Effector CD8-positive, alpha-beta T cell (primary cell): ENCODE measurements at places on chromosomes 4 and X.
A peak's percentile ranks its signal among the peaks of the same experiment; 100 is the strongest.

DNA sequence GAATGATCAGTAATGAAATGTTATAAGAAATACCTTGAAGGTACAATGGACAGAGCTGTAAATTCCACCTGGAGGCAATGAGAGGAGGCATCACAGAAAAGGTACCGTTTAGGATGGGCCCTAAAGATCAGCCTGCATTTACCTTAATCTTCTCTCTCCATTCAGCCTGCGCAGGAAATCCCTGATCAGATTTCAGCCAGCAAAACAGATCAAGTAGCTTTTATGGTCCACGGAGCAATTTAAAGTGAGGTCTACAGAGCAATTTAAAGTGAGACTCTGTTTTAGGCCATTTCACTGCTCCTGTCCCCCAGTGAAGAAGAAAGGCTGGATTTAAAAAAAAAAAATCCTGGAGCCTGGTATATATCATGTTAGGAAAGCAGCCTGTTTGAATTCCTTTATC is 195.1 kb upstream of the VCX start:
- DNase-seq, result no peak

DNA sequence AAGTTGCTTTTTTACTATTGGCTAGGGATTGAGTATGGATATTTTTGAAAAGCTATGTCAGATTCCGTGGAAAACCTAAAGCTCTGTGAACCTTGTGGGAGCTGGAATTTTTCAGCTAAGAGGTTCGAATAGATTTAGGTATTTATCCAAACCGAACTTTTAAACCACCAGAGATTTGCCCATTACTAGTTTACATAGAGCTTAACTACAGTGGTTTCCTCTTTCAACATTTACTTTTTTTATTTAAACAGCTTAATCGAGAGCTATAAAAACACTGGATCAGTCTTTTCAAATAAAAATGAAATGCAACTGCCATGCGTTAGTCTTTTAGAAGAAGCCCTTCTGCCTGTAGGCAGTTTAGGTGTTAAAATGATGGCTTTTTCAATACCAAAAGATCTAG is 377.0 kb downstream of the RPA4 start:
- no peak for DNase-seq

DNA sequence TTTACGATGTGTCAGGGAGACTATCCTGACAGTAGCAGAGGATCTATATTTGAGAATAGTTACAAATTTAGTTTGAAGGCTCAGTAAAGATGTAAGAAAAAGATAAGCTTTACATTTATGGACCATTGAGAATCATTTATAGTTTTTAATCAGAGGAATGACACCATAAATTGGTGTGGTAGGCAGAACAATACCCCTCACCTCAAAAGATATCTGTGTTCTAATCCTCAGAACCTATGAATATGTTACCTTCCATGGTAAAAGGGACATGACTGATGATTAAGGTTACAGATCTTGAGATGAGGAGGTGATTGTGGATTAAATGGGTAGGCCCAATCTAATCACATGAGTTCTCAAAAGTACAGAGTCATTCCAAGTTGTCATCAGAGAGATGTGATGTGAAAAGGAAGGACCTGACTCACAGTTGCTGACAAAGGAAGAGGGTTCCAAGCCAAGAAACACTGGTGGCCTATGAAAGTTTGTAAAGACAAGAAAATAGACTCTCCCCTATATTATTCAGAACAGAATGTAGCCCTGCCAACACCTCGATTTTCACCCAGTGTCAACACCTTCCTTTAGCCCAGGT is 27.0 kb downstream of the EREG start:
- DNase-seq, result no peak

DNA sequence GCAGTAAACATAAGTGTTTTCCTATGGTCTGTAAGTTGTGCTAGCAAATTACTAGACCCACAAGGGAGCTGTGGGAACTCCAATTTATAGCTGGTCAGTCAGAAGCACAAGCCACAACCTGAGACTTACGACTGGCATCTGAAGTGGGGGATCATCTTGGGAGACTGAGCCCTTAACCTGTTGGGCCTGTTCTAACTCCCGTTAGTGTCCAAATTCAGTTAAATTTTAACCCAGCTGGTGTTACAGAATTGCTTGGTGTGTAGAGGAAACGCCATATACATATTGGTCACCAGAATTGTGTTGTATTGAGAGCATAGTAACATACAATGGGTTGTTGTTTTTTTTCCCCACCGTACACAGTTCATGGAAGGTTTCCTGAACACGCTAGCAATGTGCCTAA is 25.1 kb upstream of the NFXL1 start:
- DNase-seq, result no peak

GRCh38 chr4:110977554-110977953 is 354.7 kb upstream of the PITX2 start:
- DNase-seq, result no peak

- DNase-seq, result no peak
These were observed 1965.3 kb downstream of the ARAP2 start for GRCh38 chr4:34279011-34279410.

GRCh38 chrX:97159916-97160800 is 276.4 kb downstream of the RPA4 start:
- no peak for DNase-seq

DNA sequence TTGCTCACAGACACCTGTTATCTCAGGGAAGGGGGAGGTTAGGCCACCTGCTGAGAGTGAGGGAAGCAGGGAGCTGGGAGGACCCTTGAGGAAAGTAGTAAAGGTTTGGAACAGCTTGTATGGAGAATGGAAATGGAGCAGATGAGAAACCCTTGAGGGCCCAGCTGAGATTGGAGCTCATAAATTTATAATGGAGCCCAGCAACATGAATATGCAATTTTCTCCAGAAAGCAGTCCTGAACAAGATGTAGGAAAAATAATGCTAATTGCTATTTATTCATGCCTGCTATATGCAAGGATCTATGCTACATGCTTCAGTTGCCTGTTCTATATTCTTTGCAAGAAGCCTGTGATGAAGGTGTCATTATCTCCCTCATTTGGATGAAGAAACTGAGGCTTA is 67.5 kb upstream of the LEF1 start:
- DNase-seq, result no peak

GRCh38 chr4:88242144-88242543 is 42.2 kb downstream of the PPM1K start:
- DNase-seq, result no peak

DNA sequence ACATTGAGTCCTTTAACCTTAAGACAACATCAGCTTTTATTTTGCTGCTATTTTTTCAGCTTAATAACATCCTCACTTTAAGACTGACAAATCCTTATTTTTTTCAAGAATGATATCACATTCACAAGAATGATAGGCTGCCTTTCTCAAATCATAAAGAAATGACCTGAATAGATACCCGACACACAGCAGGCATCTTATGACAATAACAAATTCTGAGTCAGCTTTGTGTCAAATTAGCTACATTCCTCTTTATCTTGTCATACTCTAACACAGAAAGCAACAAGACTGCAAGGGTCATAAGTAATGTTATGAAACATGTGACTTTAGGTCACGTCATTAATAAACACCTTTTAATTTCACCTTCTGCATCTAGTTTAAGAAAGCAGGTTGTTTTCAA is 2387.6 kb downstream of the PCDH7 start:
- no peak for DNase-seq

GRCh38 chrX:154426916-154427770 is 1.3 kb upstream of the ATP6AP1 start:
- no peak for DNase-seq

GRCh38 chr4:123398853-123399626 is 2.4 kb downstream of the SPRY1 start:
- peak; percentile 42 for DNase-seq

- DNase-seq, result no peak
These were observed 94.2 kb downstream of the MBNL3 start for GRCh38 chrX:132394591-132394990.

GRCh38 chr4:156019246-156019645 is 65.6 kb upstream of the CTSO start:
- DNase-seq, result no peak

DNA sequence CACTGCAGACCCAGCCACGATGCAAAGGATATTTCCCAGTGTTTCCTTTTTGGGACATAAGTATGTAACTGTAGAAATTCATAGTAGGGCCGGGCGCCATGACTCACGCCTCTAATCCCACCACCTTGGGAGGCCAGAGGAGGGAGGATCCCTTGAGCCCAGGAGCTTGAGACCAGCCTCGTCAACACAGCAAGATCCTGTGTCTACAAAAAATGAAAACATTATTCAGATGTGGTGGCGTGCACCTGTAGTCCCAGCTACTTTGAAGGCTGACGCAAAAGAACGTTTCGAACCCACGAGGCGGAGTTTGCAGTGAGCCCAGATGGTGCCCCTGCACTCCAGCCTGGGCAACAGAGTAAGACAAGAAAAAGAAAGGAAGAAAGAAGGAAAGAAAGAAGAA is 49.2 kb downstream of the CRLF2 start:
- no peak for DNase-seq

- no peak for DNase-seq
These were observed 94.7 kb upstream of the NAP1L5 start for GRCh38 chr4:88792268-88792781.

DNA sequence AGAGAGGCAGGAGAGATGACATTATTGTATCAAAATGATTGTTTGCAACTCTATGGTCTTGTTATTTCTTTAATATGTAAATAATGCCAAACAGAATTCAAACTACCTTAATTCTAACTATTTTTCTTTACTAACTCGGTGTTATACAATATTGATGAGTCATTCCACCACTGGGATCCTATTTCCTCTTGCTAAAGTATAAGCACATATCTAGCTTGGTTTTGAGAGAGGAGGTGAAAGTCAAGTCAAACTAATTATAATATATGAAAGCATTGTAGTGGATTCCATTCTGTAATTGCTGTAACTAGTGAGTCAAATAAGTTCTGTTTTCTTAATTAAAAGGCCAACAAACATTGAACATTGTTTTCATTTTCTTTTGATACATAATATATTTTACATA is 837.6 kb downstream of the PDHA2 start:
- DNase-seq, result no peak

DNA sequence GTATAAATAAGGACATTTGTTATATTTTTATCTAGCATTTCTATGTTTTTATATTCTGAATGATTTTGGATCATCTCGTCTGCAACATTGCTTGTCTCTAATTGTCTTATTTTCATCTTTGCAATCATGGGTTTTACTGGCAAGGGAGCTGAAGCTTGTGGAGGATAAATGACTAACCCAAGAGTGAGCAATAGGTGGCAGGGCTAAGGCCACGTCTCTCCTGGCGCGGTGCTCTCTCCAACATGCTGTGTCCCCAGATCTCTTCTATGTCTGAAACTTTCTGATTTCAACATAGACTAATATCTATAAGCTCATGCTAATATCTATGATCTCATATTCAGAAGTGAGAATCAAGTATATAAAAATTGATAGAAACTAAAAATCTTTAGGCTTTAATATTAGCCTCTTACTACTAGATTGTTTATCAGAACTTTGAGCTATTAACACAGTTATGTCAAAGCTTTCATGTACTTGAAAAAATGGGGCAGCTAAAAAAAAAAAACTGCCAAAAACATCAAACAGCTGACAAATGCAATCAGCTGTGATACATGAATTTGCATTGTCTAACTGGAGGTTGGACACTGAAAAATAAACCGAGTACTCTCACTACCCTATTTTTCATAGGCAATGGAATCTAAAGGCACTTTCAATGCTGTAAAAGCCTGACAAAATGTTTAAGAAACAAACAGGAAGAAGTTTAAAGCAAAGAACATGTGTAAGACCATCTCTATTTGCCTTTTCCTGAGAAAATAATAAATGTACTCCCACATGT is 169.2 kb downstream of the TMA16 start:
- DNase-seq, result no peak

DNA sequence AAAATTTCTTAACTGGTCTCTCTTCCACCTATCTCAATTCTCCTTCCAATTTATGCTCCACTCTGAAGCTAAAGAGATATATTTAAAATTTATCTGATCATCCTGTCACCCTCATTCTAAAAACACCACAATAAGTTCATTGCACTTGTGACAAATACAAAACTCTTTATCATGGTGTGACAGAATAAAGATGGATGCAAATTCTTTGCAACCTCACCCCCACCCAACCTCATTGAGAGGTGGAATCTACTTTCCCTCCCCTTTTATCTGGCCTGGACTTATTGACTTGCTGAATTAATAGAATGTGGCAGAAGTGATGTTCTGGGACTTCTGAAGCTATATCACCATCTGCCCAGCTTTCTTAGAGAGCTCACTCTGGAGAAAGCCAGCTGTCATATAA is 46.5 kb downstream of the IDS start:
- DNase-seq, result no peak

DNA sequence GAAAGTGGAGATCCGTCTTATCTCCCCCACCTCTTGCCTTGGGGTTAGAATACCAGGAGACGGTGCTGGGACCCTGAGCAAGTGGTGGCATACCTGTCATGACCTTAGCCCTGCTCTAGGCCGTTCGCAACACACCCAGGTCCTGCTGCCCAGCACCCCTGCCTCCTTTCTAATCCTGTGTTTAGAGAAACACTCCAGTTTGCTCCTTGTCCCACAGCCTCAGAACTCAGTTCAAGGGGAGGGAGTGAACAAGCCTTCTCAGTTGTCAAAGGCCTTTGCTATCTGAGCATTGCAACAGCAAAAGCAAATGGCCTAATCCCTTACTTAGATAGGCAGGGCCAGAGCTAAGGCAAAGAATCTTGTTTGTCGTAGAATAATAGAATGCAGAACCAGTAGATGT is 67.9 kb downstream of the CHRNA9 start:
- no peak for DNase-seq

DNA sequence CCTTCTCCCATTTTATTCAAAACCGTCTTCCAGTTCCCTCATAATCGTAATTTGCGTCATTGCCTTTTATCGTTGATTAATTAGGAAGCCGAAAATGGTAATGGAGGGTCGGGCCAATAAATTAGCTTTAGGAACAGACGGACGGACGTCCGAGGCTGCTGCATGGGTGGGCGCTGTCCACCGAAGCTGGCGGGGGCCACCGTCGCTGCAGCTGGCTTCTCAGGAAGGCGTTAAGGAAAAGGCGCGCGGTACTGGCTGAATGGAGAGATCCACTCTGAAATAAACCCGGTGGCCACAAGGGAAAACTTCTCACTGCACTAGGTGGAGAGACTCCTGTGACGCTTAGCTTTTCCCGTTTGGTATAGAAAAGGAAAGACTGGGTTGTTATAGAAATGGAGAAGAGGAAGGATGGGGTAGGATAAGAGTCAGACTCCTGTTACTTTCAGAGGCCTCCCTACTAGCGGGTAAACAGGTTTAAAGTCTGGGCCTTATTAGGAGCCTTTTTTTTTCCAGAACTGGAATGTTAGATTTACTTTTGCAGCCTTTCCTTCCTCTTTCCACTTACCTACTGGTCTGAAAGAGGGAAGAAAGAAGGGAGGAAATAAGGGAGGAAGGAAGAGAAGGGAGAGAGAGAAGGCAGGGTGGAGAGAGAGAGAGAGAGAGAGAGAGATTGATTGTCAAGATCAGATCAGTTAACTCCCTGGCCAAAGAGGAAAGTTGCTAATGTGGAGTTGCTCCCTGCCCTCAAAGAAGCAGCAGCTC is 11.3 kb upstream of the PRDM8 start:
- DNase-seq, result no peak

DNA sequence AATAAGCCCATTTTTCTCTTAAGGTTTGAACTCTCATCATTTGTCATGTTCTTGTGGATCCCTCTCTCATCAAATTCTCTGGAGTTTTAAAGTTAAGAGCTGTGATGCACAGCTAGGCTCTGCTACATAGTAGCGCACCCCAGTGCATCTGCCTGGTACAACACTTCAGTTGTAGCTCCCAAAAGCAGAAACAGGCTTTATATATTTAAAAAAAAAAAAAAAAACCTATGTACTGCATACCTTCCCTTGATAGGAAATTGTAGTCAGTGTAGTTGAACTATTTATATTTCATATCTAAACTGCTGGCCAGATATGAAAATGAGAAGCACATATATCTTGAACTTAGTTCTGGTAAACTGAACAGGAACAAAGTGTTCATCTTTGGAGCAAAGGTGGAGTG is 131.4 kb downstream of the KLHL13 start:
- DNase-seq, result no peak
